ENCODE measurements at places on chromosomes 12 and 14. TPM values are rescaled to one million over a fixed set of nuclear protein-coding genes. Genes with fewer than 3 reads are reported as not detected.

Gene SMIM41
- polyA plus RNA-seq: 2.6 TPM

Gene ANKRD33
- polyA plus RNA-seq: 0.25 TPM

Gene LALBA
- polyA plus RNA-seq: 4.7 TPM

Gene ZDHHC22
- 0.84 TPM for polyA plus RNA-seq

Gene RFLNA
- 0.80 TPM for polyA plus RNA-seq

Gene SIX1
- polyA plus RNA-seq: 3.0 TPM

Gene FSCB
- 42.9 TPM for polyA plus RNA-seq

Gene CLEC6A
- not detected for polyA plus RNA-seq

Gene ADCY4
- polyA plus RNA-seq: 10.0 TPM

Gene RASSF8
- 90.0 TPM for polyA plus RNA-seq

Gene TMPRSS12
- polyA plus RNA-seq: 65.6 TPM

Gene MAP4K5
- 15.2 TPM for polyA plus RNA-seq

Gene APEX1
- 67.8 TPM for polyA plus RNA-seq

Gene SLC25A21
- 4.4 TPM for polyA plus RNA-seq

Gene RASAL1
- 5.0 TPM for polyA plus RNA-seq

Gene GNB3
- polyA plus RNA-seq: 1.6 TPM

Gene CD27
- polyA plus RNA-seq: 3.7 TPM

Gene LRP1-AS
- not detected for polyA plus RNA-seq

Gene FAM181A
- polyA plus RNA-seq: 48.5 TPM

Gene CCDC197
- polyA plus RNA-seq: 31.0 TPM

Gene MYO1A
- polyA plus RNA-seq: 5.4 TPM

Gene OR6C2
- polyA plus RNA-seq: not detected

Gene CLEC4A
- polyA plus RNA-seq: 1.9 TPM

Gene TAS2R42
- not detected for polyA plus RNA-seq

Gene PDE3A
- polyA plus RNA-seq: 2.7 TPM

Gene LRRC9
- 10.1 TPM for polyA plus RNA-seq

Gene KRT6A
- polyA plus RNA-seq: 1.5 TPM

Gene CFAP54
- polyA plus RNA-seq: 8.4 TPM

Gene CLECL1
- polyA plus RNA-seq: 1.4 TPM

Gene DPY19L2
- polyA plus RNA-seq: 146 TPM

Gene BCAT1
- 30.8 TPM for polyA plus RNA-seq

Gene PTPRR
- polyA plus RNA-seq: 0.16 TPM

Gene RNASE1
- polyA plus RNA-seq: 1,880 TPM

Gene MLEC
- 130 TPM for polyA plus RNA-seq

Gene KRT73
- polyA plus RNA-seq: not detected

Gene PLEKHH1
- polyA plus RNA-seq: 21.4 TPM

Gene GLS2
- polyA plus RNA-seq: 2.2 TPM

Gene C1R
- 330 TPM for polyA plus RNA-seq

Gene TSPAN19
- polyA plus RNA-seq: 7.5 TPM

Gene FGD4
- 51.0 TPM for polyA plus RNA-seq

Gene EEA1
- polyA plus RNA-seq: 1.8 TPM

Gene PARP11
- 16.8 TPM for polyA plus RNA-seq

Gene CLEC9A
- 6.3 TPM for polyA plus RNA-seq

Gene SYNDIG1L
- 0.21 TPM for polyA plus RNA-seq

Gene COQ5
- 51.0 TPM for polyA plus RNA-seq

Gene SLC15A5
- polyA plus RNA-seq: not detected

Gene ACSM4
- polyA plus RNA-seq: 1.3 TPM

Gene HIF1A
- polyA plus RNA-seq: 63.1 TPM

Measured in testis (tissue), 5 donors.